ENCODE measurements at places on chromosomes 5 and 9.

DNA sequence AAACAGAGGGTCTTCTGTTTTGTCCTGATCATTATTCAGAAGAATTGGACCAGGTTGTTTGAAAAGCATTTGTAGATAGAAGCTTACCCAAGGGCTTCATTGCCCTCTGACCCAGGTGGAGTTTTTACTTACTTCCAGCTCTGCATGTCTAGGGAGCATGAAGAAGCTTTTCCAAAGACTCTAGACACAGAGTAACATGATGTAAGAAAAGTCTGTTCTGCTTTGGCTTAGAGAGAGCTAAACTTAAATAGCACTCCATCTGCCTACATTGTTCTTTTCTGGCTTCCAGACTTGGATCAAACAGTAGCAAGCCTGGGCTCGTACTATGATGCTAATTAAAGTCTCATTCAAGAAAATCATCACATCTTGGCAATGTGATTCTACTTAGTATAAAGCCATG lies 112.1 kb downstream of the SNCAIP start:
- DNase-seq, result no peak

GRCh38 chr5:158955636-158956035 lies 144.1 kb downstream of the EBF1 start:
- DNase-seq, result no peak

DNA sequence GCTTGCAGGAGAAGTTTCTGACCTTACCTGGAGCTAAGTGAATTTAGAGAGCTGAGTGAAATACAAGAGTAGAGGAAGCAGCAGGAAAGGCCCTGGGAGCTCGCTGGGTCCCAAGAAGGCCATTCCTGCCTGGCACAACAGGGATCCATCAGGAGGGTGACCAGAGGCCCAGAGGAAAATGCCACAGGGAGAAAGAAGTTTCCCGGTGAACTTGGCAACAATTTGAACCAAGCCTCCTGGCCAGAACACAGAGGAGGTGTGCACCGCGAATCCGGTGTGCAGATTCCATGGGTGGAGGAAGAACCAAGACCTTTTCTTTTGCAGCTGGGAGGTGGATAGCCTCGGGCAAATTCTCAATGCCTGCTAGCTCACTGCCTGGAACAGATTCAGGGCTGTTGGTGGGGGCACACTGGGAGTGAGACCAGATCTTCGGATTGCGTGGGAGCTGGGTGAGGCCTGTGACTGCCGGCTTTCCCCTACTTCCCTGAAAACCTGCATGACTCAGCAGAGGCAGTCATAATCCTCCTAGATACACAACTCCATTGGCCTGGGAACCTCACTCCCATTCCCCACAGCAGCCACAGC lies 1850.9 kb upstream of the NUDT12 start:
- no peak for DNase-seq

DNA sequence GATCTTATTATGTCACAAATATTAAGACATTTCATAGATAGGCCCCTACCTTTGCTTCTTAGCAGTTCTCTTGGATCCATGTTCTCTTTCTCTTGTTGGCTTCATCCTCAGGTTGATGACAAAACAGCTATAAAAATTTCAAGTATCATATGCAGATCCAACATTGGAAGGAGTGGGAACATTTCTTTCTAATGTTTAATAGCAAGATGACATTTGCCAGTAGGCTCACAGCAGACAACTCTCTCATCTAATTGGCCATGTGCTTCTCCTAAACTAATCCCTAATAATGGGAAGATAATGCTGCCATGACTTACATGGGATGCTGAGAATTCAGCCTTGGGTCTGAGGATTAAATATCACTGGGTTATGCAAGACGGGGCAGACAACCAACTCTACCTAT lies 485.5 kb upstream of the SEMA6A start:
- DNase-seq, result no peak

DNA sequence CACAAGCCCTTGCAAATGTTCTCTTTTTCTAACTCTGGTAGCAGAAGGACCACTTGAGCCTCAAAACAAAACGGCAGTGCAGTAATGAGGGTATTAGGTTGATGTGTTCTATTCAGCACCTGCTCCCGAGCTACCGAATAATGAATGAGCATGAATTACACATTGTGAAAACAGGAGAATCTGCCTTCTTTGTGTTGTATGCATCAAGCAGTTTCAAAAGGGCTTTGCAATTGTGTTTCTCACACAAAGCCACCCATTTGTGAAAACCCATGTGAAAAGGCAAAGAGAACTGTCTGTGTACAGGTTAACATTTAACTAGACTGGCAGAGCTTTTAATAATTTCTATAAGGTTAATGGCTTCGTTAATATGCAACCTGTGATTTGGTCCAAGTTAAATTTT lies 97.8 kb downstream of the STK32A start:
- DNase-seq, result no peak

GRCh38 chr5:130251931-130252330 lies 347.7 kb downstream of the CHSY3 start:
- no peak for DNase-seq

GRCh38 chr9:31536471-31536870 lies 848.0 kb upstream of the ACO1 start:
- no peak for DNase-seq

GRCh38 chr5:7036192-7036835 lies 323.1 kb downstream of the TENT4A start:
- no peak for DNase-seq

DNA sequence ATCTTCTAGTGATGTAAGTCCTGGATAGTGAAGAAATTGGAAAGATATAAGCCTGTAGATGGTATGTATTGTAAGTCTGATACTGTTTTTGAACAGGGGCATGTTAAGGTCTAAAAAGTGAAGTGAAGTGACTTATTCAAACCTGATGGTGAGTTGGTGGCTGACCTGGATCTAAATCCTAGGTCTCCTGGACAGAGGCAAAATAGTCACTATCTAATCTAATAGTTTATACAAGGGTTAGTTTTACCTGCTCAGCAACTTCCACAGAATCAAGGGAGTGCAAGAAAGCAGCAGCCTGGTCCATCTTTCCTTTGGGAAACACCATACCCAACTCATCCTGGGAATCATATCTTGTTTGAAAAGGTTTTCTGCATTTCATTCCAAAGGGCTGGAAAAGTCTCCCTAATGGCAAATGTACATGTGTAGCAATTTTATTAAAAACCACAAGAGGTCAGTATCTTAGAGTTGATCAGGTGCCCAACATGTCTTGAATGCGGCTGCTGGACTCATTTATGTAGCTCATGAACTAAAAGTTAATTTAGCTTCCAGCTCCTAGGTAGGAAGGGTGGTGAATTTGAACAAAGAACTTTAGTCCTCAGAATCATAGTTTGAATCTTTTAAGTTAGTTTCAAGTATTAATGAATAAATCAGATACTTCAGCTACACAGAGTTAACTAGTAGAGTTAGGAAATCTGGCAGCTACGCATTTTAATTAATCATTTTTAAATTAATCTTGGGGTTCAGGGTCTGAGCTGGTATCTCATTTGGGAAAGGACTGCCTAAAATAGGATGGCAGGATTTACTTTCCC lies 26.0 kb downstream of the SKP2 start:
- no peak for DNase-seq

DNA sequence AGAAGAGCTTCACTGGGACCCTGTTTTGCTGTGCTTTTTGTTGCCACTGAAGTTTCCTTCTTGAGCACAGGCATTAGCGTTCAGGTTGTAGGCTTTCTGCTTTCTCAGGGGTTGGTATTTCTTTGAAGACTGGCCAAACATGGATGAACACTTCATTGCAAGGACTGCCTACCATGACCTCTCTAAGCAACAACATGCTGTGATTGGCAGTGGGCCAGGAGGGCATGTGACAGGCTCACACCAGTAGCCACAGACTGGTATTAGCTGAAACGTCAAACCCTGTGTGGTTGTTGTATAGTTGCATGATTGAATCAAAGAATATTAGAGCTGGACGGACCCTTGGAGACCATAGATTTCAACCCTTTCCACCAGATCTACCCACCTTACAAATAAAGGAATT lies 20.0 kb upstream of the MLANA start:
- DNase-seq, result no peak

DNA sequence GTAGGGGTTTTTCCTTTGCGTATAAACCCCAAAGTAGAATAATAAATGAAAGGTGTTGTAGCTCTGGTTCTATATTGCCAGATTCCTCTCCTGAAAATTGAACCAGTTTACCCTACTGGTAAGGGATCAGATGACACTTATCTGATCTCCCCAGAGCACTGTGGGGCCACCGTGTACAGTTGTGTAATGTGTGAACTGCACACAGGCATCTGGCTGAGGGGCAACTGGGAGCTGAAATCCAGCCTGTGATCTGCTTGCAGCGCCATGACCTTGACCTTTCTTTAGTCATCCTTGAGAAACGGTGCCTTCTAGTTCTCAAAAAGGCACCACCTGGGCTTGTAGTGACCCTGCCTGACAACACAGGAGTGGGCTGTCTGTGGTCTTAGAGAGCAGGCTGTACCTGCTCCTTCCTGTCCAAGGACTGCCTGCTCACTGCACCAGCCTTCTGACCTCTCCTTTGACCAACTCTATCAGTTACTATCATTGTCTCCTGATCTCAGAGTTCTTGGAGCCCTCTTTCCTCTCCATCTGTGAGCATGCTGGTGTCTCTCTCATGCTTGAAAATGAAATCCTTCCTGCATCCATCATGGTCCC lies 40.2 kb downstream of the PDE6A start:
- no peak for DNase-seq

DNA sequence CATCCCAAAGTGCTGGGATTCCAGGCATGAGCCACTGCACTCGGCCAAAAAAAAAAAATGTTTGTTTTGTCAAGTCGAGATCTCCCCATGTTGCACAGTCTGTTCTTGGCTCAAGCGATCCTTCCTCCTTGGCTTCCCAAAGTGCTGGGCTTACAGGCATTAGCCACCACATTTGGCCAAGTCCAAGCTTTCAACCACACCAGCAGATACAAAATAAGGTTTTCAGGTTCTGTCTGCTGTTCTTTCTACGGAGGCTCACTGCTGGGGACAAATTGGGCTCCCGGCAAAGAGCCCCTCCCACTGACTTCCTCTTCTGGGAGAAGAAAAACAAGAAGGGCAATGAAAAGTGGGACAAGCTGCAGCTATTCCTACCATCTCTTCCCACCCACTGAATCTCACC lies 37.6 kb upstream of the GGTA1 start:
- DNase-seq, result no peak

GRCh38 chr9:35489313-35490154 lies at the start of gene RUSC2:
Gene RUSC2, plus strand, starts transcription at chr9:35490111. Its CDS starts 56,411 bp downstream, at chr9:35546522.
- DNase-seq, result no peak

DNA sequence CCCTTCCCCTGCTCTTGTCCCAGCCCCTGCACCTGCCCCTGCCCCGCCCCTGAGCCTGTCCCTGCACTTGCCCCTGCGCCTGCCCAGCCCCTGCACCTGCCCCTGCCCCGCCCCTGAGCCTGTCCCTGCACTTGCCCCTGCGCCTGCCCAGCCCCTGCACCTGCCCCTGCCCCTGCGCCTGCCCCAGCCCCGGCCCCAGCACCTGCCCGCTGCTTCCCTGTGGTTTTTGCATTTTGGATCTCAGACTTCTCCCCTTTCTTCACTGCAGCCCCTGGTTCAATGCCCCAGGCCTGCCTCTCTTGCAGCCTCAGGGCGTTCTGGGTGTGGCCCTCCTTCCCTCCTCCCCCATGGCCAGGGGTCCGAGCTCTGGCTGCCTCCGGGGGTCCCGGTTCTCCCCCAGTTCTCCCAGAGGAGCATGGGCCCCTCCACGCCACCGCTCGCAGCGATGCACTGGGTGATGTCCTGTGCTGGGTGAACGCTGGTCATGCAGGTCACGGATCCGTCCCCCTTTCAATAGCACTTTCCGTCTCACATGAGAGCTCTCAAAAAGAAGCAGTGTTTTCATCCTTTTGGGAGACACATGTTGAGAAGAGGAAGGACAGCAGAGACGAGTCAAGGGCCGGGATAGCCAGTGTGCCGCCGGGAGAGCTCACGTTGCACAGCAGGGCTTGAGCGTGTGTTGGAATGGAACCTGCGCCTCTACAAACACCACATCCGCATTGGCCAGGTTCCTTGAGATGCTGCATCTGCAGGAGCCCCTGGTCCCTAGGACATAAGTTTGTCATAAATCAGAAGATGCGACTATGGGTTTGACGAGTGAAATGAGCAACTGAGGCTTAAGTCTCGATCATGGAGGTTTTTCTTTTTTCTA lies 44.0 kb upstream of the IRX4 start:
- DNase-seq, result no peak

GRCh38 chr9:77556396-77556795 lies 91.7 kb downstream of the GNA14 start:
- DNase-seq, result no peak

DNA sequence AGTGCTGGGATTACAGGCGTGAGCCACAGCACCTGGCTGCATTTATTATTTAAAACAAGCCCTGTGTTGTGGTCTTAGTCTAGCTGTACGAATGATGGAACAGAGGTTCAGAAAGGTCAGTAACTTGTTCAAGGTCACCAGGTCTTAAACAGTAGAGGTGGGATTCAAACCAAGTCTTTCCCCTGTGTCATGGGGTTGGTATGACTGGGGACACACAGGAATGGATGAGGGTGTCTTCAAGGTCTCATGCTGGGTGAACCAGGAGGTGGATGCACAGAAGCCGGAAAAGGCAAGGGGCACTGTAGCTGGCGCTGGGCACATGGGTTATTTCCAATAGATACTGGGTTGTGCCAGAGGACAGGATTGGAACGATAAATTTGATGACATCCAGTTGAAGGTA lies 32.2 kb upstream of the TJP2 start:
- no peak for DNase-seq

GRCh38 chr9:85530721-85531120 lies 211.0 kb downstream of the AGTPBP1 start:
- DNase-seq, result no peak

DNA sequence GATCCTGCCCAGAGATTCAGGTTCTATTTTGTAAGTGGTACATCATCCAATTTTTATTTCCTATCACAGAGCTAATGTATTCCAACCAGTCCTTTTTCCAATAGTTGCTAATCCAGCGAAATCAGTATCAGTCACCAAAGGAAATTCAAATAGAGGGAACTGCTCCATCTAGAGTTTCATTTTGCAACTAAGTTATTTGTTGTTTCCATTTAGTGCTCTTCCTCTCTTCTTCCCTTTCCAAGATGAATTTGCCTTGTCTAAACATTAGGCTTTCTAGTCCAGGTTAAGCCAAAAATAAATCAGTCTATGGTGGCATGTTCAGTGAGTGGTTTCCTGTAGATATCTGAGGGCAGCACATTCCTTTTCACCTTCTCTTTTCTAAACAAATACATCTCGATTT lies 79.8 kb upstream of the SPATA31D4 start:
- DNase-seq, result no peak

GRCh38 chr5:178293400-178293799 lies 60.8 kb upstream of the PHYKPL start:
- DNase-seq, result no peak

- no peak for DNase-seq
These were observed 346.8 kb downstream of the PIK3R1 start for GRCh38 chr5:68562308-68562707.

- peak; percentile 16 for DNase-seq
These were observed 5.9 kb upstream of the FOXD1 start for GRCh38 chr5:73454379-73455036.

GRCh38 chr5:54563083-54563761 lies 45.7 kb downstream of the SNX18 start:
- DNase-seq, result no peak

DNA sequence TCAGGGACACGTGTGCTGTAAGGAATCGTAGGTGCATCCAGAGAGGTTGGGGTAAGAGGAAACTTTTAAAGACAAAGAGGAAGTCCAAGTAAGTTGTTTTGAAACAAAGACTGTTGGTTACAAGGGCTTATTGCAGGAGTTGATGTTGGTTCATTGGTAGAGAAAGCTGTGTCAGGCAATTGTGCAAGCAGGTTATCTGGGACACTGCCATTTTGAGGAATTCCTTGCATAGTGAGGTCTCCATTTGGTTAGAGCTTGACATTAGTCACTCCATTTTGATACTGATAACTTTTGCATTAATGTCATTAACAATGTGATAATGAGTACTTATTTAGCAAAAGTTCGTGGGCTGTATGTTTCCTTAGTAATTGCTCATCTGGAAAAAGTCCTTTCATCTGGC lies 24.9 kb downstream of the CNOT6 start:
- no peak for DNase-seq

Measured in activated CD8-positive, alpha-beta memory T cell treated with anti-CD3 and anti-CD28 coated beads for 4 hours (primary cell).